Left lobe of liver (tissue), 2 donors: ENCODE measurements at places on chromosomes 5 and 9. TPM values are rescaled to one million over a fixed set of nuclear protein-coding genes. Genes with fewer than 3 reads are reported as not detected.

Gene GPR150
- total RNA-seq: 0.23 TPM

Gene SLC34A3
- not detected for total RNA-seq

Gene SLC34A1
- 3.0 TPM for total RNA-seq

Gene CBY3
- not detected for total RNA-seq

Gene ANKRD55
- total RNA-seq: 0.75 TPM

Gene PCDHGA7
- total RNA-seq: 0.33 TPM

Gene ADGRD2
- not detected for total RNA-seq
